ENCODE measurements at places on chromosomes 6 and 20.

DNA sequence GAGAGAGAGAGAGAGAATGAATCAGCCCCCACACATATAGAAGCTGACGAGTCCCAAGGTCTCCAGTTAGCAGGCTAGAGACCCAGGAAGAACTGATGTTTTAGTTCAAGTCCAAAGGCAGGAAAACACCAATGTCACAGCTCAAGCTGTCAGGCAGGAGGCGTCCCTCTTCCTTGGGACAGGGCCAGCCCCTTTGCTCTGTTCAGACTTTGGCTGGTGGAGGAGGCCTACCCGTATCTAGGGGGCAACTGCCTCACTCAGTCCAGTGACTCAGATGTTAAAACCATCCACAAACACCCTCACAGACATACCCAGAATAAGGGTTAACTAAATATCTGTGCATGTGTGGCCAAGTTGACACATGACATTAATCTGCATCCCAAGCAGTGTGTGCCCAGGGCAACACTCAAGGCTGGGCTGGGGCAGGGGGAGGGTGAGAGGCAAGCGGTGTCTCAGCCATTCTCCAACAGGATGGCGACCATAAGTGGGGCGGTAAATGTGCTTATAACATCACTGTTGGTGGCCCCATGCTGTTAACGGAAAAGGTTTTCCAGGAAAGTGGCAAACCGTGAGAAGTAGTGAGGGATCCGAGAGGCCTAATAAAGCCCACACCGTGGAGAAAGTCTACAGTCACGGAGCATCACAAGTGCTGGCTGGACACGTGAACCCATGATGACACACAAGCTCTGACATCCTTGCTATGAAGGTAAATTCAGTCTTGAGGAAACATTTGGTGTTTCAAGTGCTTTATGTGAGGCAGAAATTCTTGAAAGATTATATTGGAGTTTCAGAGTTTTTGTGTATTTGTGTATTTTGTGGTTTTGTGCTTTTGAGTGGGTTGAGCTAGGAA is 28.1 kb downstream of the RAMACL start:
- DNase-seq = no peak

DNA sequence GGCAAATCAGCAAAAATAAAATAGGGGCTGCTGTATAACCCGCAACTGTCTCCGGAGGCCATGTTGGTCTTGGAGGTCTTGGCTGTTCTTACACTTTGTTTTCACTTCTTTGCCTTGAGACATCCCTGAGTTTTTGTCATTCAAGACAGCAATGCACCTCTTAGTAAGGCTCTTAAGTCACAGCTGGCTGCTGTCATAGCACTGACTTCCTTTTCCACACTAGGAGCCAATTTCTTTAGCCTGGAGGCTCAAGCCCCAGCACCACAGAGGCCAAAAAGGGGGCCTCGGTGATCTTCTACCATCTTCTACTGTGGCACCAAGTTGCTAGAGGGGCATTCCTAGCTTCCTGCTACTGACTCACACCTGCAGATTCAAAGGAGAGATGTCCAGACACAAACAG is 536.3 kb downstream of the CDH26 start:
- no peak for DNase-seq

DNA sequence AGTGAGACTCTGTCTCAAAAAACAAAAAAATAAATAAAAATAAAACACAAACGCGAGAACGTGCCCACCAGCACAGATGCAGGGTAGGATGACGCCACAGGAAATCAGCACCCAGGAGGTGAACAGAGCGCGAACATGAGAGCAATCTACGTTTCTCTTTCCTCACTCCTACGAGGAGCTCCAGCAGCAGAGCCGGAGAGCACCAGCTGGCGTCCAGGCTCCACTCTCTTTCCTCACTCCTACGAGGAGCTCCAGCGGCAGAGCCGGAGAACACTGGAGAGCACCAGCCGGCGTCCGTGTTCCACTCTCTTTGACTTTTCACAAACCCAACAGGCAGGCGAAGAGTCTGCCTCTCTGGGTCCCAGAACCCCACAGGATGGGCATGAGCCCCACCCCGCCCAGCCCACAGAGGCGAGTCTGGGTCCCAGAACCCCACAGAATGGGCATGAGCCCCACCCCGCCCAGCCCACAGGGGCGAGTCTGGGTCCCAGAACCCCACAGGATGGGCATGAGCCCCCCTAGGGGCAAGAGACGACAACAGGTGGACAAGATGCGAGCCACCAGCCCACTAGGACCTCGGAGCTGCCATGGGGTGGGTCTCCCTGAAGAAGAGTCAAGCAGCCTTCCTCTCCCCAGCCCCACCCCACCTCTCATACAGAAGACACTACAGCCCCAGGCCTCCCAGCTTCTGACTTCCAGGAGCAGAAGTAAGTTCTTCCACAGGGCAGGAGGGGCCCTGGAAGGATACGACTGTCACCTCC is 20.2 kb downstream of the ZBTB46 start:
- no peak for DNase-seq

- no peak for DNase-seq
Measured at GRCh38 chr6:16244869-16245451, 6.6 kb downstream of the GMPR start.

GRCh38 chr6:105884426-105884825 is 201.7 kb upstream of the PRDM1 start:
- DNase-seq = no peak

DNA sequence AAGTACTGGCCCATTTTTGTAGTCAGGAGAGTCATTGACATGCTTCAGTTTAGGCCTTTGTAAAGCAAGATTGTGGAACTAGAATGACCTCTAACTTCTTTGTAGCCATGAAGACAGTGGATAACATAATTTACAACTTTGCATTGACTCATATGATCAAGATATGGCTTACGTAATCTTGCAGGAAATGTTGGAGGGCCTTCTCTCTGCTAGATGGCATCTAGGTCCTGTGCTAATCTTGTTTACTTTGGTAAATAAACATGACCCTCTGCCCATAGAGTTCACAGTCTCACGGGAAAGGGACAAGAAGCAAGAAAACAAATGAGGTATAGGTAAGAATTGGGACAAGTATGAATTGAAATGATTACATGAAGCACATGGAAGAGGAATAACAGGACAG is 355.2 kb upstream of the ARID1B start:
- DNase-seq = no peak

DNA sequence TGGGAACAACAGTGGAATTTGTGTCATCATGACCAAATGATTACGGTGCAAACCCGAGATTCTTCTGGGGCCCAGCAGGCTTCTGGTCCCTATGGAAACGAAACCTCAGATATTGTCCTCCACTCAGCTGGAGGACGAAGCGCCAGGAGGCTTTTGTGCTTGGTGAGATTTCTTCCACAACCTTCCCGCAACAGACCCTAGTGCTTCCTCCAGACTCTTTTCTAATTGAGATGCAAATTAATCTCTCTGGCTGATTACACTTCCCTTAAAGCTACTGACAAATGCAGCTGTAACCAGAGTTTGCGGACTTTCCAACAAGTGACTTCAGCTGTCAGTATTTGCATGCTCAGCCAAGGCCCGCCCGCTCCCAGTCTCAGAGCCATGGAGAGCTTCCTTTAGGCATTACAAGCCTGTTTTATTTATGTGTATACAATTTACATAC is 96.0 kb downstream of the INSM1 start:
- no peak for DNase-seq

GRCh38 chr6:156199182-156199581 is 578.0 kb upstream of the ARID1B start:
- DNase-seq = no peak

GRCh38 chr6:46057792-46058191 is 42.1 kb upstream of the CLIC5 start:
- DNase-seq = no peak

GRCh38 chr6:167113935-167114910 is 8.7 kb upstream of the CCR6 start:
- DNase-seq = no peak

DNA sequence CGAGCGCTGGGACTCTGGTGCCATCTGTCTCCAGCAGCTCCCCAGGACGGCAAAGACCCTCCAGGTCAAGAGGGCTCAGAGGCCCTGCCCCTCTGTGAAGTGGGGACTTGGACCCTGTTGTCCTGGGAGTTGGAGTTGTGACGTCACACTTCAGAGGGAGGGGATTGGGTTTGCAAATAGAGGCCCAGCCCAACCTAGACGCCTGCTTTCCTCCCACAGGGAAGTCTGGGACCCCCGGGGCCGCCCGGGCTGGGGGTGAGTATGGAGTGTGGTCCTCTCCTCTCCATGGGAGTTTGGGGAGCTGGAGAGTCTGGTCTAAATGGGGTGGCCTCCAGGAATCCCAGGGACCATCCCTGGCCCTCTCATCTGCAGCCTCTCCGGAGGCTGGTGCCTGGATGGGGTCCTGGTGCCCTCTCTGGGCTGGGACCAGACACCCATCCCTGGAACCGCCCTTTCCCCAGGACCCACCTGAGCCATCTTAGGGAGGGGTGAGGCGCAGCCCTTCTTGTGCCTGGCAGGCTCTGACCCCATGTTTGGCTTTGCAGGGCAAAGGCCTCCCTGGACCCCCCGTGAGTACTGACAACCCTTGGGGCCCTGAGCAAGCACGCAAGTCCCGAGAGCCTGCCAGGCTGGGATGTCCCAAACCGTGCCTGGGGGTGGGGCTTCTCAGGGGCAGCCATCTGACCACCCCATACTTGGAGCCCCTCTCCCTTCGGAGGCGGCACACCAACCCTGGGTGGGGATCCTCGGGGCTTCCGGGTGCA is 4.3 kb downstream of the COL9A3 start:
- no peak for DNase-seq

DNA sequence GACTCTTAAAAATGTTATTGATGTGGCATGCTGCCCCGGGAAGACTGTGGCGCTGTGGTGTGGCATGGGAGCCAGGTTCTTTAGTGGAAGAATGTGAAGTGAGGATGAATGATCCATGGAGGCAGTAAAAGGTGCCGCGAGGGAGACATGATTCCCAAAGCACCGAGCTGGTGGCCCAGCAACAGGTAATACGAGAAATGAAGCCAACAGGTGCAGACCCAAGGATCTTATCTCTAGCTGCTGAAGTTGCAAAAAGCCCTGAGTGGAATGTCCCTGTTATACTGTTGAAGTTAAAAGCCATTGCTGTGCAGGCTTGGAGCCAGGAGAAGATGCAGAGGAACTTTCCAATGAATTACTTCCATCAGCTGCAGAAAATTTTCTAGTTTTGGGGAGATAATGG is 53.5 kb downstream of the OR2B6 start:
- DNase-seq = no peak

DNA sequence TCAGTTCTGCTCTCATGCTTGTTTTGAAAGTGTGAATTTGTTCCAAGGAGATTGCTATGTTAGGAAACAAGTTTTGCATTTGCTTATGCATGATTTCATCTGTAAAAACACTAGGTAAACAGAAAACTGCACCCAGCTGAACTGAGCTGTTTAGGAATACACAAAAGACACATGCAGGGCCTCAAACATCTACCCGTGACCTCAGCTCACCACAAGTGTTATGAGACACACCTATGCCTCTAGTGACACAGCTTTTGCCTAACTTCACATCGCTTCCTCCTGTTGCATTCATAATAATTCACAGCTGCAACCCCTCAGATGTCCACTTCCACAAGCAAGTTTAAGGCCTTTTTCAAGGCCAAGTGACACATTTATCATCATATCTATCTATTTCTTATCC is 98.0 kb upstream of the SLC24A3 start:
- no peak for DNase-seq

DNA sequence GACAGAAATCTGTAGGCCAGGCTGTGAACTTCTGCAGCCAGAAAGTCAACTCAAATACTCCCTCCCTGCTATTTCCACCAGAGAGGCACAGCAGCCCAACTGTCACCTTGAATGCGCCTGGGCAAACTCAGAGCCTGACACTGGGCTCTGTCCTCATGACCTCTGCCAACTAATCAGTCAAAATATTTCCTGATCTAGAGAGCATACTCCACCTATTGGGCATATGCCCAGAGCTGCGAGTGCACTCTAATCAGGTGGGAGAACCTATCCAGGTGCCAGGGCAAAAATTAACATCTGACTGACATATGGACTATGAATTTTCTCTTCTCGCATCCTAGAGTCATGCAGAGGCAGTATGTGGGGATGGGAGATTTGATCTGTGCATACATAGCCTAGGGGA is 406.3 kb upstream of the RUNX2 start:
- no peak for DNase-seq

DNA sequence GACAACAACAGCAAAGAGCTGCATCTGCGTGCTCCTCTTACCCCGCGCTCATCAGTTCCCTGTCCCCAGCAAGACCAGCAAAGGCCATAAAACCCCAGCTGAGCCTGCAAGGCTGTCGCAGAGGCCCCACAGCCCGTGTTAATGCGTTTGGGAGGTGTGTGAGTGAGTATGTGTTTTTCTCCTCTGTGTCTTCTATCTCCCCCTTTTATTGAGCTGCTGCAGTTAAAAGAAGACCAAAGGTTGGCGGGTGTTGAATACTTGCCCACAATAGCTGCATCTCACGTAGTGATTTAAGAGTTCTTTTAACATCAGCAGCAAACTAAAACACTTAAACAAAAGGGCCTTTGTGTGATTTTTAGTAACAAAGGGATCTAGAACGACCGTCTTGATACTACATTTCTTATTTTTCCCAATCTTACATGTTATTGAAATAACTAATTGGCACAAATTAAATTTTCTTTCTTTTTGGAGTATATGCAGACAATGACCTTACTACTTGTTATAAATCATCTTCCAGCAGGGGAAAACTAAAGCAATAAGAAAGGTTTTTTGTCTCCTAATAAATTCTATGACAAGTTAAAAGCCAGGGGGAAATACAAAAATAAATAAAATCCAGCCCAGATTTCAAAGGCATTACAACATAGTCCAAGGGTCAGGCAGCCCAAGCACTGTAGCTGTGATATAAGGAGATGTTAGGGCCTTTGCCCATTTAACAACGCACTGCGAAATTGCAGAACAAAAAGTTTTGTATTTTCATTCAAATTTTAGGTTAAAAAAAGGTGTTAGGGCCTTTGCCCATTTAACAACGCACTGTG is 27.2 kb upstream of the CNKSR3 start:
- no peak for DNase-seq

- DNase-seq = no peak
Measured at GRCh38 chr6:52053038-52053695, 34.2 kb downstream of the PKHD1 start.

- peak; percentile 65 for DNase-seq
Measured at GRCh38 chr6:149545258-149545753, 537 bp downstream of the PPIL4 start.

GRCh38 chr6:67639161-67639560 is 995.9 kb upstream of the ADGRB3 start:
- no peak for DNase-seq

DNA sequence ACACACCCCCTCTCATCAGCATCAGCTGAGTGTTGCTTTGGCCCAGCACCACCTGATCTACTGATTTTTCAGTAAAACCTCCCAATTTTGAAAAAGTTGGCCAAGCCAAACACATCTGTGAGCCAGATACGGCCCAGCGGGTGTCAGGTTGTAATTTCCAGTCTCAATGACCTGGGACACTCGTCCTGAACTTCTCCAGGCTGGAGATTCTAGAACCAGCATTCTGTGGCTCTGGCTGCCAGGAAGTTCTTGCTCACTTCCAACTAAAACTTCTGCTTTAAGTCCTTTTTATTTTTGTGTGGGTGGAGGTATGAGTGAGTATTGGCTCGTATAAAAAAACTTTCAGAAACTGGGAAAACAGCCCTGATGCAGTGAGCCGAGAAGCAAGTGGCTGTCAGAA is 5.1 kb downstream of the KIAA1755 start:
- DNase-seq = no peak

DNA sequence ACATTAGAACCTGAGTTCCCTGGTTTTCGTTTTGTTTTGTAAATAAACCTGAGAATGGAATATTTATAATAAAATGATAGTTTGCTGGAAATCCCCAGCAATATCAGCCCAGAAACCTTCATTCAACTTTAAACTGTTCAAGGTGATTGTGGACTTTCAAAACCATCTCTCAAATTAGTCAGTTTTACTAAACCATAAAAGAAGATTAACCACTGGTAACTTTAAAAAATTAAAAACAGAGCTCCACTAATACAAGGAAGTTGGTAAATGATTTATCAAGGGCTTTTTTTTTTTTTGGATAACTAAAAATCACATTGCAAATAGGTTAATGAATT is 10.0 kb downstream of the MBOAT1 start:
- DNase-seq = no peak

Measured in sciatic nerve (tissue), 2 donors.